ENCODE measurements at places on chromosomes 12 and 14.

DNA sequence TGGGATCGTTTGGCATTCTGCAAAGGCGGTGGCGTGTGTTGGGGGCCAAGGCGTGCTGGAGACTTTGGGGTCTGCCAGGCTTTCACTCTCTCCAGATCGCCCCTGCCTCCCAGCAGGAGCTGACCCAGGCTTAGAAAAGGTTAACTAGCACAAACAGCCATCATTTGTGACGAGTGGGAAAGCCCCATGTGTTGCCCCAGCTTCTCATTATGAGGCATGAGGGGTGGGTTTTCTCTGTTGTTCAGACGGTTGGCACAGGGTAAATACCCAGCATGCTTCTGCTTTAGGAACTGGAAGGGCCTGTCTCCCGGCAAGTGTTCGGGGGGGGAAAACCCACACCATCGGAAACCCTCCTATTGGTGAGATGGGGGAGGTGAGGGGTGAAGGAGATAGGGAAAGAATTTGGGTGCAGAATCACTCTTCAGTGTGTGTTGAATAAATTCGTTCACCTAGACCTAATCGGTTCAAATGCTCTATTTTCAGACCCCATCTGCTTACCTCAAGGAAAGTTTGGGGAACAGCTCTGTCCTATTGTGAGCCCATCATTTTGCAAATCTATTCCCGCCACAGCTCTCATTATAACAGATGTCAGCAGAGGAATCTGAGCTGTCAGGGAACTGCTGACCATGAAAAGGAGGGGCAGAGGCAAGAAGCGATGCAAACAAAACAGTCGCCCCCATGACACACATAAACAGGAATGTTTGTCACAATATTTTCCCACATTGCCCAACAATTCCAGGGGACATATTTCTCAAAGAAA lies 34.7 kb upstream of the C12orf42 start:
- DNase-seq, result no peak

- no peak for DNase-seq
Observed at GRCh38 chr12:53290661-53291060, 4.7 kb upstream of the PFDN5 start.

DNA sequence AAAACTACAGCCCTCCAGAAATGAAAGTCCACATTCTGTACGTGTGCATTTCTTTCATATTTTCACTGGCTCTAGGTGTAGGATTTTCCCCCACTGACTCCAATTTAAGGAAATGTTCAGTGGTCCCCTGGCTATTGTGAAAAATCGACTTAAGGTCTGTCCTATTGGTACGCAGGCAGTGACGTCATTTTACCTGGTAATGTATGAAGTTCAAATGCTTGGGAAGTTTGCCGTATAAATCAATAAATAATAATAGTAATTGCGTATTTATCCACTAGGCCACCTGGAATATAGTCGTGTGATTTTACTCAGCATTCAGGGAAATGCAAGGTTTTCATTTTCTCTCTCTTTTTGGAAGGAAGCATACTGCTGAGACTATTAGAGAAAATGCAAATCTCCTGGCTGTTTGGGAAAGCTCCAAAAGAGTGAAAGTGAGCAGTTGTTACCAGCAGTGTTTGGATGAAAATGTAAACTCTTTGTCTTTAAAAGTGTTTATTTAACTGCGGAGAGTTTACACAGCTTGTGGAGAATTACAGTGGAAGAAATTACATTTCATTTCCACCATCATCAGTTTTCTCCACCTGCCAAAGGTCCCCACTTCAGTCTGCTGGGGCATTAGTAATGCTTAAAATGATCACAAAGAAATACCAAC lies 107.0 kb downstream of the EXOC5 start:
- DNase-seq, result no peak

DNA sequence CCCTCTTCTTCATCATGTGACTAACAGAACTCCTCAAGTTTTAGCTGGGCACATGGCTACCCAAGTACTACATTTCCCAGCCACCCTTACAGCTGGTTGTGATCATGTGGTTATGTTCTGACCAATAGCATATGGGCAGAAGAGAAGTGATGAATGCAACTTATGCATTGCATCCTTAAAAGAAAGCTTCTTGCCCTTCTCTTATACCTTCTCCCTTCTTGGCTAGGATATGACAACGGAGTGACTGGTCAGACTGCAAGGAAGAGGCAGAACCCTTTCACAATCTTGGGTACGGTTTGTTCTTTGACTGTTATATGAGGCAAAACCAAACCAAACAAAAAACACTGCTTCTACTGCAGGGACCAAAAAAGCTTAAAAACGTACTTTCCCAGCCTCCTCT lies 66.5 kb upstream of the MAX start:
- DNase-seq, result no peak

DNA sequence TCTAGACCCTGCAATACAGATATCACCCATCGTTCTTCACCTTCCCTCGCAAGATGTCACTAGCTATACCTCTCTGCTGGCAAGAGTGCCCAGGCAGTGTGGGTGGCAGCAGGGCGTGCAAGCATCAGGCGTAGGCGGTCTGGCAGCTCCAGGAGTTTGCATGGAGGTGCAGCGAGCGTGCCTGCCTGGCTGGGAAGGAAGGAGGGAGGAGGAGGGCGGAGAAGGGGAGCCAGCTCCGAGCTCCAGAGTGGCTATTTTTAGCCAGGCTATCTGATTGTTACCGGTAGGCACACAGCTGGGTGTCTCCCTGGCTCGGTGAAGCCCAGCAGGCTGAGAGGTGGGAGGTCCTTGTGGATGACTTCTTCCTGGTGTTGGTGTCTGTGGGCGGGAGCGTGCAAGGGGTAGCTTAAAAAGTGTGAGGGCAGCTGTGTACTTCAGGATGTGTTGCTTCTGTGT lies 6.2 kb downstream of the FOXJ2 start:
- no peak for DNase-seq

DNA sequence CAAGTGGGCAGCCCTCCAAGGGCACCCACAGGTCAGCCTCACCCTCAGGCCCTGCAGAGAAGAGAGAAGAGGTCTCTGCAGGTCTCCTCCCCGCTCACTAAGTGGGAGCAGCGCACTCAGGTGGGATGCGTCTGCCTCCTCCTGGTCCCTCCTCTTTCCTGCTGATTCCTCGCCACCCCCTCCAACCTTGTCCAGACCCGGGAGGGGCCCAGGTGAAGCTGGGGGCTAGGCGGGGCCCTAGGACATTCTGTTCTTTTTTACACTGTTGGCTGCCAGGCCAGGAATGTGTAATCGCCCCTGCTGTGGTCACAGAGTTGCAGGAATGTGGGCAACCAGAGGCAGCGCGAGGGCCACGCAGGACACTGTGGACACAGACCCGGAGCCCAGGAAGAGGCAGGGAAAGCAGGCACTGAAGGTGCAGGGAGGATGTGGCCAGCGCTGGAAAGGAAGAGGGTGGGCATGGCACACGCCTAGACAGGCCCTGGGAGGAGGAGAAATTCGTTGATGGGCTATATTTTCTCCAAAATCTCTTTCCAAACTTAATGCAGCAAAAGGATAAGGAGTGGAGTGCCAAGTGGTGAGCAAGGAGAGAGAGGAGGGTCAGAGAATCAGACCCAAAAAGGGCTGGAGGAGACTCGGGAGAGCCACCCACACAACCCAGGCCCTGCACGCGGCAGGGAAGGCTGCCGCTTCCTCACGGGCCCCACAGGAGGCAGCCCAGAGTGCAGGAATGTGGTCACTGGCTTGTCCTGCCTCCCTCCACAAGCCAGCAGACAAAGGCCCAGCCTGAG lies 911 bp upstream of the SCNN1A start:
- no peak for DNase-seq

DNA sequence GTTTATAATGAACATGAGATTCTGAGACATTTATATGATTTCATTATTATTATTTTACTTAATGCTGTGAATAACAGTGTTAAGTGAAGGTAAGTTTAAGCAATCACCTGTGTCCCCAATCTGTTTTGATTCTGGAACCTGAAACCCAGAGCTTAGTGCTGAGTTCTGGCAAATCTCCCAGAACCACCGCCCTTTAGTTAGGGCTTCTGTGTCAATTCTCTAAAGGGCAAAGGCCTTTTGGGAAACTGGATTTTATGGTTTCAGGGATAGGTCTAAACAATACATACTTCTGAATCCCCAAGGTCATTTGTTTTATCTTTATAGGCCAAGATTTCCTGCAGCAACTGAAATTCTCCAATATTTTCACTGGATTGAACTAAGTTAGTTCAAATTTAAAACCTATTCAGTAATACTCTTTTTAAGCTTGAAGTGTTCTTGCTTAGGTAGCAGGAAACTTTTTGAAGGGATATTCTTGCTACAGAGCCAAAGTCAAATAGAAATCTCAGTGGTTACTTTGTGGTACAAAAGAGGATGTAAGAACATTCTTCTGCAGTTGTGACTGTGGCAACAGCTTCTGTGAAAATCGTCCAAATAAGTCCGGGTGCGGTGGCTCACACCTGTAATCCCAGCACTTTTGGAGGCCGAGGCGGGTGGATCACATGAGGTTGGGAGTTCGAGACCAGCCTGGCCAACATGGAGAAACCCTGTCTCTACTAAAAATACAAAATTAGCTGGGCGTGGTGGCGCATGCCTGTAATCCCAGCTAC lies 10.0 kb upstream of the PKP2 start:
- no peak for DNase-seq

- no peak for DNase-seq
Observed at GRCh38 chr14:69617796-69618195, 6.4 kb downstream of the SUSD6 start.

DNA sequence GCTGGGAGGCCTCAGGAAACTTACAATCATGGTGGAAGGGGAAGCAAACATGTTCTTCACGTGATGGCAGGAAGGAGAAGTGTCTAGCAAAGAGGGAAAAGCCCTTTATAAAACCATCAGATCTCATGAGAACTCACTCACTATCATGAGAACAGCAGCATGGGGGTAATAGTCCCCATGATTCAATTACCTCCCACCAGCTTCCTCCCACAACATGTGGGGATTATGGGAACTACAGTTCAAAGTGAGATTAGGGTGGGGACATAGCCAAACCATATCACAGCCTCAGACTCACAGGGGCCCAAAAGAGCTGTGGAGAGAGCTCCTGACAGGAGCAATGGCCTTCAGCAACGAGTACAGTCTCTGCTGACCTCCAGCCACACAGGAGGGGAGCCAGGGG lies 151.4 kb downstream of the GXYLT1 start:
- no peak for DNase-seq

DNA sequence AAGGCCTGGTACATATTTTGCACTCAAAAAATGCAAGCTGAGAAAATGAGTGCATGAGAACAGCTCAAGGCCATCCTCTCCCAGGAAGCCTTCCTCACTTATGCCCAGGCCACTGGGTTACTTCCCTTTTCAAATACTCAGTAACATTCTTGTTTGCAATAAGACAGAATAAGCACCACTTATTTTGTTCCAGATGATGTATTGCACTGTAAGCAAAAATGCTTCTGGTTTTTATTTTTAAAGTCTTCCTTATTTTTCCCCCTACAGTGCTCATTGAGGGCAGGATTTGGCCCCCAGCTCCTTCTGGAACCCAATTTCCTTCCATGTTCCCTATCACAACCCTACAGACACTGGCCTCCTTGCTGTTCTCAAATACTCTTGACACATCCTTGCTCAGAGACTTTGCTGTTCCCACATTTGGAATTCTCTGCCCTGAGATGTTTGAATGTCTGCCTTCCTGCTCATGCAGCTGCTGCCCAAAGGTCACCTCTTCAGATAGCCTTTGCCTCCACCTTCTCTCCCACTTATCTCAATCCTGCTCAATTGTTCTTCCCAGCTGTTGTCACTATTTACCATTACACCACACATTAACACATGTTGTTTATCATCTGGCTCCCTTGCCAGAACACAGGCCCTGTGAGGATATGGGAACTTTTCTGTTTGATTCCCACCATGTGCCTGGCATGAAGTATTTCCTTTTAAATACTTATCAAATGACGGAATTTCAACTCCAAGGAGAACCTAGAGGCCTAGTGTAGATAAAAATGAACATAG lies 49.9 kb downstream of the IFNG start:
- no peak for DNase-seq
